ENCODE measurements at places on chromosomes 7 and 10. TPM values are rescaled to one million over a fixed set of nuclear protein-coding genes. Genes with fewer than 3 reads are reported as not detected.

DNA sequence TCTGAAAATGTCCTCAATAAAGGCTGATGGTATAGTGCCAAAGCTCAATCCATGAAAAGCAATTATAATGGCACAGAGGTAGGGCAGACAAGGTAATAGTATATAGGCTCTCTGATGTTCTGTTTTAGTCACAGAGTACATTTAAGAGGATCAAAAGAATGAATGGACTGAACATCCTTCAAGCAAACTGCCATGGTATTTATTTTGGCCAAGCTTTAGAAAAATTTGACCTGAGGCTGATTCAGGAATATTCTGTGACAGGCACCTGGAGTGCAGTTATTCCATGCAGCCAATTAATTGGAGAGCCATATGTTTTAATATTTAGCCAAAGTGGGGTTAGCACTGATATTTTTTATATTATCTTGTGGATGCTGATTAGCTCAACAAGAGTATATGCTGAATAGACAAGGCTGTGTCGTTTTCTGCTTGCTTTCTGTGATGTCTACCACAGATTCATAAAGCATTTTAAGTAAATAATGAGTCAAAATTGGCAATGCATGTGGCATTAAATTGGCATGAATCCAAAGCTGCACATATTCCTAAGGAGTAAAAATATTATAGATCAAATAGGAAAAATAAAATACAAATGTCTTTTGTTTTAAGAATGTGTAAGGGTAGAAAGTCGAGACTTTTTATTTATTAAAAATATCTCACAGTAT, 177.4 kb downstream of the PCLO start:
- no peaks in the 10 kb centered on the region for H3K27me3 ChIP-seq
- H3K4me1 ChIP-seq = no peaks in the 10 kb centered on the region

DNA sequence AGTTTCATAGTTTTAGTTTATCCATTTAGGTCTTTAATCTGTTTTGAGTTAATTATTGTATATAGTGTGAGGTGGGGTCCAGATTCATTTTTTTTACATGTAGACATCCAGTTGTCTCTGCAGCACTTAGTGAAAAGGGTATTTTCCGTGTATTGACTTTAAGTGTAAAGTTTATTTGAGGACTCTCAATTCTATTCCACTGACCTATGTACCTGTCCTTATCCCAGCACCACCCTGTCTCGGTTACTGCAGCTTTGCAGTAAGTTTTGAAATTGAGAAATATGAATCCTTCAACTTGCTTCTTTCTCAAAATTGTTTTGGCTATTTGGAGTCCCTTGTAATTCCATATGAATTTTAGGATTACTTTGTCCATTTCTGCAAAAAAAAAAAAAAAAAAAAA, 29.8 kb downstream of the FHIP2A start:
- H3K4me1 ChIP-seq = peaks cover 2% of the 10 kb centered on the region
- peaks cover 49% of the 10 kb centered on the region for H3K36me3 ChIP-seq
- DNase-seq = no peak

GRCh38 chr7:38585572-38586354, 45.4 kb downstream of the AMPH start:
- peak overlapping the region; percentile 53 for H3K27ac ChIP-seq
- H3K4me3 ChIP-seq = no peak overlapping the region
- H3K27me3 ChIP-seq = no peaks in the 10 kb centered on the region

DNA sequence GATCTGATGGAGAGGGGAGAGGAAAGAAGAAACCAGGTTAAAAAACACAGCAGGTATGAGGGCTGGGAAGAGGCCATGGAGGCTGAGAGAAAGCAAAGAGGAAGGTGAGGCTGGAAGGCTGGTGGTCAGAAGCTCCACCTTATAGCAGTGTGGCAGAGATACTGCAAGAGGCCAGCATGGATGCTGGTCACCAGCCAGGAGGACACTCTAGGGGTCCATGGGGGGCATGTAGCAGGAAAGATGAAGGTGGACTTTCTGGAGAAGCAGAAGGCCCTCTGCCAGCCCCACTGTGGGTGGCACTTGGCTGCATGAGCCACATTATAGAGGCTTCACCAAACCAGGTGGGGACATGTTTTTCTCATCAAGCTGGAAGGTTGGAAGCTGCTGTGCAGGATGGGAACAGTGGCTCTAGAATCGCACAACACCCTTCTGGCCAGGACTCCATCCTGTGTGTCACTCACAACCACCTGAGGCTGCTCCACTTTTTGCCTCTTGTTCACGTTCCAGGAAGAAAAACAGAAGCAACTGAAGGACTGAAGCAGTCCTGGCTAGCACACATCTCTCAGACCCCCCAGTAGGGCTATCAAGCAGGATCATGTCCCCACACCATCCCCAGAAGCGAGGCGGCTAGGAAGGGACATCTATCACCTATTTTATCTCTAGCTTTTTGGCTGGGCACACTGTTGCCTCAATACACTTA, 587.5 kb upstream of the MGMT start:
- H3K27ac ChIP-seq = no peak overlapping the region
- H3K4me1 ChIP-seq = no peaks in the 10 kb centered on the region
- H3K4me3 ChIP-seq = no peak overlapping the region
- no peaks in the 10 kb centered on the region for H3K27me3 ChIP-seq

DNA sequence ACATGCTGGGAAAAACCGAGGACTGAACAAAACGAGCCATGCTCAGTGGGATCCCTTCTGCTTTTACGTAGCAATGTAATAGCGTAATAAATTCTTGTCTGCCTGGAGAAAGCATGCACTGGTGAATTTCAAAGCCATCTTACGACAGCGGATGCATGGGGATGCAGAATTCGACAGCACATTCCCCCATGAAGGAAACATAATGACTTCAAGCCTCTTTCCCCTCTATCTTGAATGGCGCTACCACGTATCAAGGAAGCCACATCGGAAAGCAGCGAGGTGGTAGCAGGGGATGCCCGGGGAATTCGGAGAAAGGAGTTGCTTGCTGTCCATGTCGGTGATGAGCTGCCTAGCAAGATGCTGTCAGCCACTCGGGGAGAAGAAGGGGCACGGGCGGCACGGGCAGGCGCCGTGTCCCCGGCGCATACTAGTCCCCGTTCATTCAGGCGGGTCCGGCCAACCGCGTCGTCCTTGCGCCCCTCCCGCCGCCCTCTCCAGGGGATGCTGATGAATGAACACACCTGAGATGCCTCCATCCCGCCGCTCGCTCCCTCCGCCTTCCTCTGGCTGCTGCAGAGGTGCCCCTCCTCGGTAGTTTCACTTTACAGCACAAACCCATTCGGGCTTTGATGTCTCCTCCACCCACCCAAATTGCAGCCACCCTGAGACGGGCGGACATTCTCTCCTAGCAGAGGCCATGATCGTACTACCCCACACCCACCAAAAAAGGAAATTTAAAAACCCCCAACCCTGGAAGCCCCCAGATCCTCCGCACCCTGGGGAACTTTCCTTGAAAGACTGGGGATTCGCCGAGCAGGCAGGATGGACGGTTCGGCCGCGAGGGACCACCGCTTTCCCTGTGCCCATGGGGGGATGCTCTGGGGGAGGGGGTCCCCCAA, 644 bp downstream of the SORBS1 start:
- peak overlapping the region; percentile 77 for H3K4me3 ChIP-seq
- DNase-seq = no peak
- peaks cover 16% of the 10 kb centered on the region for H3K4me1 ChIP-seq
- H3K27me3 ChIP-seq = no peaks in the 10 kb centered on the region
- H3K36me3 ChIP-seq = no peaks in the 10 kb centered on the region
- peak overlapping the region; percentile 81 for H3K27ac ChIP-seq

- peaks cover 6% of the 10 kb centered on the region for H3K27me3 ChIP-seq
- H3K27ac ChIP-seq = no peak overlapping the region
- H3K4me1 ChIP-seq = no peaks in the 10 kb centered on the region
- H3K36me3 ChIP-seq = no peaks in the 10 kb centered on the region
- no peak for DNase-seq
- no peak overlapping the region for H3K4me3 ChIP-seq
Observed at GRCh38 chr7:1292972-1293830, 60.5 kb downstream of the UNCX start.

DNA sequence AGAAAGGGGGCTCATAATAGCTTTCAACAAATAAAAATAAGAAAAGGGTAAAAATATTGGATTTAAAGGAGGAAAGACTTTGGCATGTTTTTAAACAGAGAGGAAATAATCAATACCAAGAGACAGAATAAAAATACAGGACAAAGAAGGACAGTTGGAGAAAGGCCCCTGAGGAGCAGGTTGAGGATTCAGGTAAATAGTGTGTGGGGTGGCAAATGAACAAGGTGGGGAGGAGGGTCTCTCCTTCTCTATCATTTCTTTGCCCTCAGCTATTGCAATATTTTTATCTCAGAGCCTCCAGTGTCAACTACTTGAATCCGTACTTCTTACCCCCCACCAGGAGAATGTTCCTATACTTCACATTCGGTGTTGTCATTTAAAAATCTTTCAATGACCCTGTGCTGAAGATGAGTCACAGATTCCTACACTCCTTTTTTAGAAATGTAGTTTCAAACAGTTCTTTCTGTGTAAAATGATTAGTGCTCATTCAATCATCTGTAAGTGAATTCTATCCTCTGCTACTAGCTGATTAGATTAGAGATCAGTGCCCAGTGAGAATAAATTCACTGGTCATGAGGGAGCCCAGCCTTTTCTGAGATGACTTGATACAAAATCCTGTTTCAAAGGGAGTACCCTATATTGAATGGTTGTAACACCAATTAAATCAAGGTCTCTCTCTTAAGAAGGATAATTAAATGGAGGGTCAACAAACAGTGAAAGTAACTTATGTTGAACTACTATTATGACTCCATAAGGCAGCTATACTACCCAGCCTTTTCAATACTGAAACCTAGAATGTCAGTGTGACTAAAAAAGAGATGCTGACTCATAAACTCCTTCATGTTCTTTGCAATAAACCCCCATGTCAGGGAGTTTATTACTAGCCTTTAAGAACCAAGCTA, 50.4 kb upstream of the WNT16 start:
- DNase-seq = no peak
- no peaks in the 10 kb centered on the region for H3K27me3 ChIP-seq
- no peak overlapping the region for H3K4me3 ChIP-seq
- peaks cover 13% of the 10 kb centered on the region for H3K4me1 ChIP-seq
- H3K36me3 ChIP-seq = no peaks in the 10 kb centered on the region

ATOH7 gene
- not detected for total RNA-seq

AFAP1L2 gene
- 13.3 TPM for total RNA-seq

NAT16 gene
- not detected for total RNA-seq
